Activated CD4-positive, alpha-beta T cell treated with anti-CD3 and anti-CD28 coated beads, Interleukin-2, amount 10 ng/mL, durations not matched to agents 7 days and 5 days (primary cell): ENCODE measurements at places on chromosomes 11 and 22.
A peak's percentile ranks its signal among the peaks of the same experiment; 100 is the strongest.

DNA sequence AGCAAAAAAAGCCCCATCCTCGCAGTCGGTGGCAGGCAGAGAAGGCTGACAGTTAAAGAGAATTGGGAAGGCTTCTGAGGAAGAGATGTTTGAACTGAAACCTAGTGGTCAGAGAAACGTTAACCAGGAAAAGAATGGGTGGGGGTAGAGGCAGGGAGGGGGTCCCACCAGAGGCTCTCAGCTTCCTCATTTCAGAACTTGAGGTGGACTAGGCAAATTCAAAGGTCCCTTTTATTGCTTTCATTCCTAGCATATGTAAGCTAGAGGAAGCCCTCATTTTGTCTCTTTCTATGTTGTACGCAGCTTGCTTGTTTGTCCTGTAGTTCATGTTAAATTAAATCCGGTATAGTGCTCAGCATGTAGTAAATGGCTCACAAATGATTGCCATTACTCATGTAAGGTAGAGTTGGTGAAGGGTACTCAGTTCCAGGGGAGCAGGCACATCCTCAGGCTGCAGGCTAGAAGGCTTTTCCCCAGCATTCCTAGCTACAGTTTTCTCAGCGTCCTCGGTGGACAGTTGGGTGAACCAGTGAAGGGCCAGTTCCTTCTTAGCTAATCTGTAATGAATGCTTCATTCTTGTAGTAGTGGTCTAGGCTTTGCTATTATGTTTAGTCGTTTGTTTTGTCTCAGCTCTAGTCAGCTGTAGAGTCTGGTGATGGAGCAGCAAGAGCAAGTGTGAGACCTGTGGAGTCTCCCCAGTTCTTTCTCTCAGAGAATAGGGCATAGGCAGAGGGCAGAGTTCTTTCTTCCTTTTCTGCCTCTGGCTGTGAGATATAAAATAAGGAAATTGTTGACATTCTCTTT, 58.6 kb downstream of the UVRAG start:
- no peak for DNase-seq

DNA sequence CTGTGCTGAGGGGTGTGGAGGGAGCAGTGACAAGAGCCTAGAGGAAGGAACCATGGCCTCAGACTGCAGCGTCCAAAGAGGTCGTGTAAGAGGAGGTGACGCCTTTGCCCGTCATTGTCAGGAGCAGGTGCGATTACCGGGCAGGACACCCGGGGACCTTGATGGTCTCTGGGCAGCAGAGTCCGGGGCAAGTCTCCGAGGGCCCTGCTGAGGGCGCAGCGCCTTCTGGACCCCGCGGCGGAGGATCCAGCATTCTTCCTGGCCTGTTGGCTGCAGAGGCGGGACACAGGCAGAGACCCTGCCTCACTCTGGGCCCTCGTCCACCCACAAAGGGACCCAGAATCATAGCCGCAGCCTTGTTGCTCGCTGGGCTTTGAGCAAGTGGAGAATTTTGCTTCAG, 1168.8 kb downstream of the BRD1 start:
- no peak for DNase-seq

- no peak for DNase-seq
These were observed 106.1 kb downstream of the GGTLC2 start for GRCh38 chr22:22750335-22751042.

DNA sequence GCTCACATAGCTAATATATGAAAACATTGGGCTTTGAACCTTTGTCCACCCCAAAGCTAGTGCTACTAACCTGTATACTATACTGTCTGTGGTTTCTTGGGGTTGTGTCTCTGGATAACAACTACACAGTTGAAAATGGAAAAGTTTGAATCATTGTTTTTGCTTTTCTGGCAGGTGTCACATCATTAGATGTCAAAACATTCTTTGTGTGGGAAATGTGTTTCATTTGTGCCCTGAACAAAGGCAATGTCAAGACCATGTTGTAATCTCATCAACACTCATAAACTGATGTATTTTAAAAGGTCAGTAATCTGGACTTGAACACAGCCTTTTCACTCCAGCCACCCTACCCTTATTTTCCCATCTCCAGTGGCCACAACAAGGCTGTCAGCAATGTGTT, 16.5 kb downstream of the SYT13 start:
- DNase-seq = no peak

DNA sequence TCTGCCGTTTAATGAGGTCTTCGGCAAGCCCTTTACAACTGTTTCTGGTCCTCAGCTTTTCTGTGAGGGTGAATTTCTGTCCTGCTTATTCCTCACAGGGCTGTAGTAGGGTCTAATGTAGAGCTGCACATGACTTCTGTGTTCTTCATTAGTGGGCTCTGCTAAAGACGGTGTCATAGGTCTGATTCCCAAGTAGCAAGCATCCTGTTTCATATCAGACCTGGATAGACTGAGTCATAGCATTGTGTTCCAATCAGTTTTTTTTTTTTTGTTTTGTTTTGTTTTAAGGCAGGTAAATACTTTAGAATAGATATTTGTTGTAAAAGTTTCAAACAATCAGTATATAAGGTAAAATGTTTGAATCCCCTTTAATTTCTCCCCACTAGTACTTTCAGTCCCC, 35.4 kb downstream of the BIRC2 start:
- DNase-seq = no peak

DNA sequence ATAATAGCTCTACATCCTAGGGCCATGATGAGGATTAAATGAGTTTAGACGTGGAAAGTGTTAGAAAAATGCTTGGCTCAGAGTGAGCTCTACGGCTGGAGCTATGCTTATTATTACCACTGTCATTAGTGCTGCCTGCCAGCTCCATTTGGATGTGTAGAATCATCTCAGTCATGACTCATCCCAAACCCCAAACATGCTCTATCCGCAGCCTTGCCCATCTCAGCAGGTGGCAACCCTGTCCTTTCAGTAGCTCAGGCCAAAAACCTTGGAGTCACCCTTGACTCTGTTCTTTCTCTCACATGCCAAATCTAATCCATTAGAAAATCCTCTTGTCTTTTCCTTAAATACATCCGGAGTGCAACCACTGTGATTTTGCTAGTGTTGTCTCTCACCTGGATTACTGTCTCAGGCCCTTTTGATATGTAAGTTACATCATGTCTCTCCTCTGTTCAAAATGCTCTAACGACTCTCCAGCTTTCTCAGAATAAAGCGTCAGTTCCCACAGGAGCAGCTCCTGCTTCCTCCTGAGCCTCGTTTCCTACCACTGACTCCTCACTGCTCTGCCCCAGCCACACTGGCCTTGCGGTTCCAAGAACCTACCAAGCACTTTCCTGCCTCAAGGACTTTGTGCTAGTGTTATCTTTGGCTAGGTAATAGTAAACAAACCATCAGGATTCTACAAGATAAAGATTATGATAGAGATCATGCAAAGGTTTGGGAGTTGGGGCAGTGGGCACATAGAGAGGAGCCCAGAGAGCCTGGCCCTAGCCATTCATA, 10.5 kb upstream of the CHRM1 start:
- DNase-seq = no peak

DNA sequence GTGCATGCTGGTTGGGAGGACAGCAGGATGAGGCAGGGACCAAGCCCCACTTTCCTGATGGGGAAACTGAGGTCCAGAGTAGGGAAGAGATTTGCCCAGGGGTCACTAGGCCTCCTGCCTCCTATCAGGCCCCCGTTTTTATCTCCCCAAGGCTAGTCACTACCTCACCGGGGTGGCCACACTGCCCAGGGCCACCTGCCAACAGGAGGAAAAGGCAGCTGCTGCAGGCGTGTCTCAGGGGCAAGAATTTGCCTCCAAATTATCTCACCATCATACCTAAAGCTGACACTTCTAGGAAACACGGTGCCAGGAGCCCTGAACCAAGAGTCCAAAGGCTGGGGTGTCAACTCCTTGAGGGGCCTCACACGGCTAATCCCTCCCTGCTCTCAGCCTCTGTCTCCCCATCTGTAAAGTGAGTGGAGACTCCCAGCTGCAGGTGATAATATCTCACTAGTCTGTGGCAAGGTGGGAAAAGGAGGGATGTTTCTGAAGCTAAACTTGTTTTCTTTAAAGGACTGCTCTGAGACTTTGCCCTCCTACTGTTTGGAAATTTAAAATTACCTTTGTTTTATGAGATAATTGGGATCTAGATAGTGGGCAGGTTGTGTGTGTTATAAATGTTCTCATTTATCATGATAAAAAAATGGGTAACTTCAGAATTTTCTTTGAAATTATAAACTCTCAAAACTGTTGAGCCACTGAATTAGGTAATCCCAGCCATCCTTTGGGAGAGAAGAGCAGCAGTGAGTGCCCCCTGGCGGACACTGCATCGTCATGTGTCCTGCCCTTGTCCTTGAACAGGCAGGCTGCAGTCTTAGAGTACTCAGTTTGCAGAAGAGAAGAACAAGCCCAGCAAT, 60.0 kb downstream of the MYO7A start:
- DNase-seq = peak; percentile 75

- peak; percentile 57 for DNase-seq
These were observed 26.1 kb upstream of the ZBTB44 start for GRCh38 chr11:130340671-130341319.

GRCh38 chr11:6992457-6993417, 27.4 kb downstream of the ZNF214 start:
- no peak for DNase-seq

GRCh38 chr11:70105755-70106571, 27.8 kb downstream of the ANO1 start:
- no peak for DNase-seq

DNA sequence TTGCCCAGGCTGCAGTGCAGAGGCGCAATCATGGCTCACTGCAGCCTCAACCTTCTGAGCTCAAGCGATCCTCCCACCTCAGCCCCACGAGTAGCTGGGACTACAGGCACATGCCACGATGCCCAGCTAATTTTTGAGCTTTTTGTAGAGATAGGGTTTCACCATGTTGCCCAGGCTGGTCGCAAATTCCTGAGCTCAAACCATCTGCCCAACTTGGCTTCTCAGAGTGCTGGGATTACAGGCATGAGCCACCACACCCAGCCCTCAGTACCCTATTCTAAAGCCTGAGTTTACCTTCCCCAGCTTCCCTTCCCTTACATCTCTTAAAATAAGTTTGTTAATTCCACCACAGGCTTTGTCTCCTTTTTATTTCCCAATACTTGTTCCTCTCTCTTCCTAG, 59.1 kb downstream of the AMBRA1 start:
- no peak for DNase-seq

- no peak for DNase-seq
These were observed 15.1 kb downstream of the CRELD2 start for GRCh38 chr22:49933236-49934159.

DNA sequence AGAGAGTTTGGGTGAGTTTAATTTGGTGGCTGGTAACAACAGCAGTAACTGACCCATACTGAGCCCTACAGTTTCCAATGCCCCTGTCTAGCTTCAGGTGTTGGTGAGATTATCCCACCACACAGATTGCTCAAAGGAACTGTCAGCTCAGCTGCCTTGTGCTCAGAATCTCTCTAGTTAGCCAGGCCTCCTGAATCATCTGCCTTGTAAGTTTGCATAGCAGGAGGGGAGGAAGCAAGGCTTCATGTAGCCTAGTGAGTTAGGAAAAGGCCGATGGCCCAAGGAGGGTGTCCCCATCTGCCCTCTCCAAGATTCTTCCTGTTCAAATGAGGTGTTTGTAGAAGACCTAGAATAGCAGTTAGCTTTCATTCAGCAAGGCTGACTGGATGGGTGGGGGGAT, 74.3 kb downstream of the MICAL2 start:
- DNase-seq = no peak

DNA sequence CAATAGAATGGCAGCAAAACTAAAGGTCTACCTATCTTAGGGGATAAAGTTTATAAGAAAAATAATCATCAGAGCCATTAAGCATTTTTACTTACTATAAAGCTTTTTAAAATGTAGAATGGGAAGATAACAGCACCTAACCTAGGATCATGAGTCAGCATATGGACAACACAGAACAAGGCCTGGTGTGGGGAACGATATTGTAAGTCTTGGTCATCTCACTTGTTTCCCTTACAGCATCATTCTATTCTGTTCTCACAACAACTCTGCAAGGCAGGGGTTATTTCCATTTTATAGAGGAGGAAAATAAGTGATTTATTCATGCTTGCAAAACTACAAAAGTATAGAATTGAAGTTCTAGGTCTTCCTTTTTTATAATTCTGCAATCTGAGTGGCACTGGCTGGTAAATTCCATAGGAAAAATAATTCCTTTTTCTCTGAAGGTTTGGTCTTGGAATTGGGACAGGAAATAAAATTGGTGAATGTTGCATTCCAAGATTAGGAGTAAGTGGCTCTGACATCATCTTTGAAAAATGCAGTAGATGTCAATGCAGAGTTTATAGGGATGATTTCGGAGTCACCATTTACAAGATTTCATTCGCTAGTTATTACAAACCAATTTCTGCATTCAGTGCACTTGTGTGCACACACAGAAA, 423.0 kb downstream of the DYNC2H1 start:
- no peak for DNase-seq

GRCh38 chr11:133219543-133219942, 312.8 kb downstream of the OPCML start:
- no peak for DNase-seq

DNA sequence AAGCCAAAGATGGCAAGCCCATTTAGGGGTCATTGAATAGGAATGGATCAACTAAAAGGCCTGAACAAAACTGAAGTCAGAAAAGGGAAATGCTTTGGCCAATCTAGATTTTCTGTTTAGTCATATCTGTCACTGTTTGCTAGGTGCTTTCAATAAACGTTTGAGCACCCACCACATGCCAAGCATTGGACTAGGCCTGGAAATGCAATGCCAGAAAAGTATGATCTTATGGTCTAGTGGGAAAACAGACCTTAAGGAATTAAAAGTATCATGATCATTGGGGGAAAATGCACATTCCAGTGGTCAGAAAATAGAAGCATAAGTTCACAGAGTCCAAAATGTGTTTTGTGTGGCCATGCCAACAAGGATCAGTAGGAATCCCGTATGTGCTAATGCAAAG, 76.8 kb upstream of the BIRC3 start:
- no peak for DNase-seq

DNA sequence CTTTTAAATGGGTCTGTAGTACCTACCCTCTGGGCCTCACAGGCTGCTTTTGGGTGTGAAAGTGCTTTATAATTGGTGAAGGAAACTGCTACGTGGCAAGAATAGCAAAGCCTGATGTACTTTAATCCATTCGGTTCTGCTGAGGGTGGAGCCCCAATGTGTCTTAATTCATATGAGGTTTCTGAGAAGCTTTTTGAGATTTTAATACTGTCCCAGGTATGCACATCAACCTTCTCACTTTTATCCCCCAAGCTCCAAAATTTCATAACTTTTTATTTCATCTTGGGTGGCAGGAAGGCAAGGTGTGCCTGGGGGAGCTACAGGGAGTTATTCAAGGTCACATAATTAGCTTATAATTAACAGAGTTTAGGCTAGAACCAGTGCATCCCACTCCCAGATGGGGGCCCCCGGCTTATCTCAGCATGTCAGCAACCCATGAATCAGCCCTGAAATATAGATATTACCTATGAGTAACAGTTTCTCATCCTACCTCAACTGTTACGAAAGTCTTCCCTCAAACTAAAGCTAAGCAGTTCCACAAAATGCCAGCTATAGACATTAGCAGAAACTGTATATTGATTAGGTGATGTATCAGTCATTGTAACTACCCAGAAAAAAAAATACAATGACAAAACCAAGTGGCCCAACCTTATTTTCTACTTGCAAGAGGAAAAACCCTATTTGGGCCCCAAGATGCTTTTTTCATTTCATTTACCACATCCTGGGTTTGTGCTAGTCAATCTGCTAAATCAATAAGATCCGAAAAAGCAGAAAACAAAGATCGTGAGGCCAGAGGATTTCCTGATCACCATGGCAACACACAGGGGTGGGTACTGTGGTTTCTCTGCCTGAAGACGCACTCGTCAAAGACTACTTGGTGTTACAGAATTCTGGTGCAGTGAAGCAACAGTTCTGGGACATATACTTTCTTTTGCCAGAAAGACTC, 26.7 kb downstream of the CD44 start:
- peak; percentile 96 for DNase-seq
